ENCODE measurements at places on chromosomes 3 and 15.

GRCh38 chr3:136334209-136334608 is 84.1 kb downstream of the PCCB start:
- DNase-seq, result no peak

- no peak for DNase-seq
These were observed 112.7 kb upstream of the PRR23C start for GRCh38 chr3:139157161-139157932.

DNA sequence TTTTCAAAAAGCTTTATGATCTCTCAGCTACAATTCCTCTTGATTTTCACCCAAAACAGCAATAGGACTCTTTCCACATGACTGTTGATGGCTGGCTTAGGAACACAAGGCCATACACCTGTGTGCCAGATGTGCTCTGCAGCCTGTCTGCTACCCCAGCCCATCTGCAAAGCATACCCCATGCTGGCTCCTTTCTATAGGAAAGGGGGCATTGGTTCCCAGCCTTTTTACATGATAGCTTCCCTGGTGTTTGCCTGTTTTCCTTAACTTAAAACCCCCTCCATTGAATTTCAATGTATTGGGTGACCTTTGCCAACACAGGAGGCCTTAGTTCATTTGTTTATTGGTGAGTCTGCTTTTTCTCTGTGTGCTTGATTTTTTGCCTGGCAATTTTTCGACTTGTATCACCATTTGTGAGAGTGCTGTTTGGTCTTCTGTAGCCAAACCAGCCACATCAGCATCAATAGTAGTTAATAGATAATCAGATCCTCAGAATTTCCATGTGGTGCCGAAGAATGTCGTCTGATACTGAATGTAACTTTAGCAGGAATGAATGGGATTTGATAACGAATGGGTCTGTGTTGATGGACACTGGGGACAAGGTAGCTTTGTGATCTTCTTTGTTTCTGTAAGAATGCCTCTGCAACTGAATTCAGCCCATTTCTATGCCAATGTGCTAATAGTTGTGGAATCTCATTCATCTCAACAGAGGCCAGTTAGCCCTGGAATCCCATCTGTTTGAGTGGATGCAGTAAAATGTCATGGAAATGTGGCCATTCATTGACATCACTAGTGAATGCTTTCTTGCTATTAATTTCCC is 272.2 kb upstream of the RARB start:
- no peak for DNase-seq

GRCh38 chr3:66038384-66038725 is 363 bp downstream of the MAGI1 start:
- DNase-seq, result no peak

GRCh38 chr3:155031186-155031585 is 48.9 kb upstream of the MME start:
- DNase-seq, result no peak

- no peak for DNase-seq
These were observed 3.8 kb downstream of the PRR23E start for GRCh38 chr3:127196466-127197299.

GRCh38 chr3:99499235-99500158 is 138.9 kb upstream of the COL8A1 start:
- DNase-seq, result no peak

GRCh38 chr3:126101521-126101982 is 17.6 kb upstream of the SLC41A3 start:
- no peak for DNase-seq

GRCh38 chr3:122245513-122246174 is 62.2 kb downstream of the CASR start:
- no peak for DNase-seq

DNA sequence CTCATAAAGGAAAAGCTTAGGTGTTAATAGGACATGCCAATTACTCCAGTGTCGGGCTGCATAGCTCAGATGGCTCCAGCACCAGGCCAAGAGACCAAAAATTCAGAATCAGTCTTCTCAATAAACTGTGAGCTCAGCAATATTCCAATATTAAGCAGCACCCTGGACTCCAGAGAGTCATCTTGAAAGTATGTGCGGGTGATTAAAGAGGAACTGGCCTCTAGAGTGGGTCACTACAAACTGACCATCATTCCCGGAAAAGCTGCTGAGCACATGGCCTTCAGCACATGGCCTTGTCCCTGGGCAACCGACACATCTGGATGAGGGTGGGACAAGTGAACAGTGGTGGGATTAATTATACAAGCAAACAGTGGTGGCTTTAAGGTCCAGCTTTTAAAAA is 59.0 kb downstream of the MAGI1 start:
- no peak for DNase-seq

GRCh38 chr3:123153125-123154019 is 48.4 kb upstream of the SEC22A start:
- DNase-seq, result no peak

DNA sequence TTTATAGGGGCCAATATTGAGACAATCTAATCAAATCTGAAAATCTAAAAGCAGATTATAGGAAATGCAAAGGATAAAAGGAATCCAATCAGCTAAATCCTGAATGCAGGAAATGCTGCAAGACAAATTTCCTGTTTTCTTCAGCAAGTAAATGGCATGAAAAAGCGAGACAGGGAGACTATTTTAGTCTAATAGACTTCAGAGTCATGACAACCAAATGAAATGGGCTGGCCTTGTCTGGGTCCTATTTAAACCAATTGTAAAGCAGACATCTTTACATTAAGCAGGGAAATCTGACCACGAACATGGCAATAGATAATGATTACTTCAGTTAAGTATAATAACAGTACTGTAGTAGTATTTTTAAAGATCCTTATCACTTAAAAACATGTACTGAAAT is 2.1 kb downstream of the DBR1 start:
- no peak for DNase-seq

DNA sequence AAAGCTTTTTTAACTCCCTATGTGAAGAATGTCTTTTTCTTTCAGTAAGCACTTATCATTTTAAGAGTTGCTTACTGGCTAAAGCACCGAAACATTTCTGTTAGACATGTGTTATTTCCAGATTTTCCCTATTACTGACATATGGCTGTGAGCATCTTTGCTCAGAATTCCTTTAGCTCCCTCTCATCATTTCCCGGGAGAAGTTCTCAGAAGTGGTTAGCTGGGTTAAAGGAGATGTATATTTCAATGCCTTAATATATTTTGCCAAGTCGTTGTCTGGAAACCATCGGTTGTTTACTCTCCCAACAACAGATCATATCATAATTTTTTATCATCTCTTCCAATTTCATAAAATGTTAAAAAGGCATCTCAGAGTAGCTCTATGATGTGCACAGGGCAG is 396.5 kb downstream of the OCA2 start:
- DNase-seq, result no peak

GRCh38 chr3:194158942-194159439 is 23.0 kb downstream of the HES1 start:
- no peak for DNase-seq

Data from stimulated activated CD4-positive, alpha-beta T cell treated with anti-CD3 and anti-CD28 coated beads, Interleukin-1b, Interleukin-23, amount 100 ng/mL, for 1 hour (primary cell).